ENCODE measurements at places on chromosomes 7 and 10.

DNA sequence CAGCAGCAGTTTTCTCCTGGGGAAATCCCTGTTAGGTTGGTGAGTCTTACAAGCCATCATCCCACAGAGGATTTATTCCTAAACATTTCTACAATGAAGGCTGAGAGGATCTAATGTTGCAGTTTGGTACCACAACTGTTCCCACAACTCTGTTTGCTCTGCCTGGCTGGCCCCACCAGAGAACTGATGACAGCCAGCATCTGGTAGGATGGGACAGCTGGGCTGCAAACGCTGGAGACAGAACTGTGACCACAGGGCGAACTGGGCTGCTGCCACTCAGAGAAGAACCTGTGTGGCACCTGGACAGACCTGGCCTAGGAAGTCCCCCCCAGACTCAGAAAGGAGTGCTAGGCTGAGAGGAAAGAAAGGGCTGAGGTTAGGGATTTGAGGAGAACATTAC is 94.8 kb downstream of the CALN1 start:
- DNase-seq: no peak

DNA sequence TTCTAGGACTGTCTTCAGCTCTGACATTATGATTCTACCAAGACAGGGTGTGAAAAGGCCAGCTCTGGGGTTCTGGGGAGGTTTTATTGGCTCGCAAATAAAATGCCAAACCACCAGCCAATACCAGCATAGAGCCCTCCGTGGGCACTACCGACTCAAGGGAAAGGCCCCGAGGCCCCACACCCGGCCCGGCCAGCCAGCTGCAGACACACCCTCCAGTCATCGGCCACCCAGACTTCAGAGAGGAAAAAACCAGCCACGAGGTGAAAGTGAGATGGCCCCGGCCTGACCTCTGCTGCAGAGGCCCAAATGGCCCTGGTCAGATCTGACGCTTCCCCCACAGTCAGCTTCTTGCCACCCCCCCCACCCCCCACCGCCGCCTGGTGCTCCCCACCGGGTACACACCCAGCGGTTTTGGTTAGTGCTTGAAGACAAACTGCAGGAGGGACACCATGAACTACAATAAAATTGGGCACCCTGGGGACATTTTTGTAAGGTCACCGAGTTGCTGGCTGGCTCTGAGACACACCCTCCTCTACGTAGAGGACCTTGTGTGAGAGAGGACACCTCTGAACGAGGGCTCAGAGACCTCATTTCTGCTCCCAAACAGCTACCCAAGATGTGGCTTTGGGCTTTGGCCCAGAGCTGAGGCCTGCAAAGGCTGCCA is 79.9 kb downstream of the PRKAG2 start:
- no peak for DNase-seq

DNA sequence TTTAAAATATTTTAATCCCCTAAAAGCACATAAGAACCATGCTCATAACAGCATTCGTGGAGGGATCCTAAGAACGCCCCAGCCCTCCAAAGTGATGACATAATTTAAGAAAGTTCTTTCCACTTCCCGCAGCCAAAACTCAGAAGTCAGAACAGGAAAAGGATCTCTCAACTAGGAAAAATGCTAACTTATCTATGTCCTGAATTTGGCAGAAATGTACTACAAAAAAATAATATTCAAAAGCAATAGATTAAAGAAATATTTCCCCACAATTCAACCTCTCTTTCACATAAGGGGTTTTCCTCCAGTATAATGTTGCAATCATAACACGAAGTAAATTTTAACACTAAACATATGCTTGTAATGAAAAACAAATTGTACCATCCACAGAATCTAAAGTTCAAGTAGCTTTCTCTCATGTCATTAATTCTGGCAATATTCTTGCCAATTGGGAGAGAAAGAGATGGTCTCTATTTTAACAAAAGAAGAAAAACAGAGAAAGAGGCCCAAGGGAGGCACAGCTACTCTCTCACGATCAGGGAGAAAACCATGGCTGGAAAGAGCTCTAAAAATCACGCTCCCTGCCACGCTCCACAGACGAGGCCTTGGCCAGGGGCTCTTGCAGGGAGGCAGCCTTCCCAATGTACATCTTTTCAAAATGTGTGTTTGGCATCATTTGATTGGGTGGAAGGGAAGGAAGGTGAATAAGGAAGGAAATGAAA is 22.9 kb downstream of the ASB13 start:
- no peak for DNase-seq

- no peak for DNase-seq
These were observed 101.4 kb downstream of the TBXAS1 start for GRCh38 chr7:139930286-139930965.

- DNase-seq: no peak
These were observed 121.1 kb downstream of the INPP5A start for GRCh38 chr10:132658546-132659205.

DNA sequence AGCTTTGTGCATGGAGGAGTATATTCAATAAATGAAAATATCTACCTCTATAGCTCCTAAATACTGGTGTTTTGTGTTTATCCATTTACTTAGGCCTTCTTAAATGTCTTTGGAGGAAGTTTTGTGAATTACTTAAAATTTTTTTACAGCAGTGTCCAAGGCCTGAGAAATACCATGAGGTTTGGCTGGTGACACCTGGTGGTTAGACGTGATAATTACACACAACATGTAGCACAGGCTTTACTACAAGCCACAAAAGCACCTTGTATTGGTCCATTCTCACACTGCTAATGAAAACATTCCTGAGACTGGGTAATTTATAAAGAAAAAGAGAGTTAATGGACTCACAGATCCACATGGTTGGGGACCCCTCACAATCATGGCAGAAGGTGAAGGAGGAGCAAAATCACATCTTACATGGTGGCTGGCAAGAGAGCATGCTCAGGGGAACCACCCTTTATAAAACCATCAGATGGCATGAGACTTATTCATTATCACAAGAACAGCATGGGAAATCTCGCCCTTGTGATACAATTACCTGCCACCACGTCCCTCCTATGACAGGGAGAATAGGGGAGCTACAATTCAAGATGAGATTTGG is 20.6 kb downstream of the HYAL4 start:
- peak; percentile 38 for DNase-seq

- DNase-seq: no peak
These were observed 17.6 kb downstream of the TCAF1 start for GRCh38 chr7:143884241-143884968.

- DNase-seq: no peak
These were observed 1.6 kb upstream of the PIK3CG start for GRCh38 chr7:106863274-106863997.

DNA sequence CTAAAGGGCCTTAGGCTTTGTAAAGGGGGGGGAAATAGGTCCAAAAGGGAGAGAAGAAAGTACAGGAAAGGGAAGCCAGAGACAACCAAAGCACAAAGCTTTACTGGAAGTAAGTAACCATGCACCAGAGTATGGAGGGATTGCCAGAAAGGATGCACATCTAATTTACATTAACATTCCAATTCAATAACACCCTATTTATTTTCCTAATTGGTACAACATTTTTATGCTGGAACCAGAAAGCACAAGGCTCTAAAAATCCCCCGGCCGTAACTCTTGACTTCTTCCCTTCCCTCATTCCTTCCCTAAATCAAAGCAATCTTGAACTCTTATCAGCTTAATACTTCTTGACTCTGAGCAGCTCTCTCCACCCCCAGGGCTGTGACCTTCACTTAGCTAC is 400.0 kb upstream of the CELF2 start:
- no peak for DNase-seq

GRCh38 chr7:149735779-149736477 is 37.5 kb downstream of the ZNF467 start:
- DNase-seq: no peak

GRCh38 chr7:38160003-38160571 is 18.0 kb upstream of the STARD3NL start:
- DNase-seq: no peak

- DNase-seq: no peak
These were observed 80.7 kb downstream of the PLCE1 start for GRCh38 chr10:94074462-94074861.

DNA sequence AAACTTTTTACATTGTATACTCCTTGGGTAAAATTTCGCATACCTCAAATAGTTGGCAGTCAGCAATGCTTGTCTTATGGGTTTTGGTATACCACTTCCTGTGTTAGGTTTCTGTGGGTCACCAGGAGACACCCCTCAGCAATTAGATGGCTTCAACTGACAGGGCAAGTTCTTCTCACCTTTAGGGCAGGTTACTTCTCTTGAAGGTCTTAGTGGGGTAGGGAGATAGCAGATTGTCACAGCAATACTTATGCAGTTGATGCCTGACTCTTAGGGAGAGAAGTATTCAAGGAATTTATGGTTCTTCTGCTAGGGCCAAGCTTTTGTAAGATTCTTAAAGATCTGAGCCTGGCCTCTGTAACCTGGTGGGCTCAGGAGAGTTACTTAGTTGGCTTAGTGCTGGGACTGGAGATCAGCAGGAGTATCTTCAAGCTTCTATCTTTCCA is 42.9 kb downstream of the MKLN1 start:
- DNase-seq: no peak

GRCh38 chr7:7805511-7806153 is 87.2 kb upstream of the RPA3 start:
- DNase-seq: no peak

GRCh38 chr7:157840914-157841772 is 504.3 kb downstream of the DNAJB6 start:
- no peak for DNase-seq

Measured in KG1 (cell line).